ENCODE measurements at places on chromosomes 1 and 21. TPM values are rescaled to one million over a fixed set of nuclear protein-coding genes. Genes with fewer than 3 reads are reported as not detected.

DNA sequence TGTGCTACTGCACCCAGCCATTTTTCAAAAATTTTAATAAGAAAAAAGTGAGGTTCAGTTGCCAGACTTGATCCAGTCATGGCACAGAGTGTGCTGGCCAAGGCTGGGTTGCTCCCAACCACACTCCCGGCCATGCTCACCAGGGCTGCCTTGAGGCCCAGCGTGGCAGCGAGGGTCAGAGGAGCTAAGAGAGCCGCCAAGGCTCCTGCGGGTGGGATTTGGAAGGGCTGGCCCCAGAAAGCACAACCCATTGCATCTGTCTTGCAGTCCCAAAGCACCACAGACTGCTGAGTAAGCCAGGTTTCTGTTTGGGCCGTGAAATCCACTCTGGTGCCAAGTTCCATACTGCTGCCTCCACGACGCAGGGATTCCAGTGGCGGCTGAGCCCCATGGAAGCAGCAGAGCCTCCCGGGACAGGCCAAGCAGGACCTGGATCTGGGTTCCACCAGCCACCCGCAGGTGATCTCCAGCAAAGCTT, 22.6 kb downstream of the ZBTB17 start:
- no peak overlapping the region for H3K4me3 ChIP-seq
- DNase-seq, result no peak
- peak overlapping the region; percentile 69 for H3K27ac ChIP-seq
- H3K27me3 ChIP-seq, result no peaks in the 10 kb centered on the region
- H3K36me3 ChIP-seq, result peaks cover 77% of the 10 kb centered on the region

- H3K4me3 ChIP-seq, result no peak overlapping the region
- no peak overlapping the region for H3K27ac ChIP-seq
- DNase-seq, result no peak
- no peaks in the 10 kb centered on the region for H3K27me3 ChIP-seq
- no peaks in the 10 kb centered on the region for H3K4me1 ChIP-seq
- no peaks in the 10 kb centered on the region for H3K36me3 ChIP-seq
Observed at GRCh38 chr1:217228689-217229088, 402.2 kb downstream of the GPATCH2 start.

The OR6K3 gene
- not detected for total RNA-seq

- H3K4me3 ChIP-seq, result no peak overlapping the region
- no peak for DNase-seq
- no peaks in the 10 kb centered on the region for H3K4me1 ChIP-seq
- no peak overlapping the region for H3K27ac ChIP-seq
Observed at GRCh38 chr1:168637350-168637991, 61.1 kb downstream of the XCL1 start.

The MIXL1 gene
- not detected for total RNA-seq

The AUNIP gene
- 12.1 TPM for total RNA-seq

DNA sequence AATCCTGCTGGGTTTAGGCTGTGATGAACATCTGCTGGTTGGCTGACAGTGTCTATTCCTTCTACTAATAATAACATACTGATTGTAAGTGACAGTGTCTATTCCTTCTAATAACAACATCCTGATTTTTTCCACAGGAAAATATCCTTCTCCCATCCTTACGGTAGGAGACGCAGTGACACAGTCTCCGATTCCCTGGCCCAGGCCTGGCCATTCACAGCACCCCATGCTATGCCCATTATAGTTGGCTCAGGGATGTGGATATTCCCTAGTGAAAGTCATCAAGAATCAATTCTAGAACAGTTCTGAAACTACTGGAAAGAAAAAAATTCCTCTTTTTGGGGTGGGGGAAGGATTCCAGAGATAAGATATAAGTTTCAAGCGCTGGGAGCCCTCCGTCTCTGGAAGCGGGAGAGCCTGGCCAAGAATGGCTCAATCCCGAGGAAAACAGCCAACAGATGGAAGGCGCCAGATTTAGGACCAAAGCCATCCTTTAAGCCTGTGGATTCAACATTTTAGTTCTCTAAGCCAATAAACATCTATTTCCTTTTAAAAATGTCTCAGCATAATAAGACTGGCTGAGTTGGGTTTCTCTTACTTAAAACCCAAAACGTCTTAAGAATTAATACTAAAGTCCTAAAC, 88.6 kb downstream of the GPATCH2 start:
- no peak for DNase-seq
- no peaks in the 10 kb centered on the region for H3K4me1 ChIP-seq
- no peak overlapping the region for H3K4me3 ChIP-seq
- H3K36me3 ChIP-seq, result peaks cover 17% of the 10 kb centered on the region

DNA sequence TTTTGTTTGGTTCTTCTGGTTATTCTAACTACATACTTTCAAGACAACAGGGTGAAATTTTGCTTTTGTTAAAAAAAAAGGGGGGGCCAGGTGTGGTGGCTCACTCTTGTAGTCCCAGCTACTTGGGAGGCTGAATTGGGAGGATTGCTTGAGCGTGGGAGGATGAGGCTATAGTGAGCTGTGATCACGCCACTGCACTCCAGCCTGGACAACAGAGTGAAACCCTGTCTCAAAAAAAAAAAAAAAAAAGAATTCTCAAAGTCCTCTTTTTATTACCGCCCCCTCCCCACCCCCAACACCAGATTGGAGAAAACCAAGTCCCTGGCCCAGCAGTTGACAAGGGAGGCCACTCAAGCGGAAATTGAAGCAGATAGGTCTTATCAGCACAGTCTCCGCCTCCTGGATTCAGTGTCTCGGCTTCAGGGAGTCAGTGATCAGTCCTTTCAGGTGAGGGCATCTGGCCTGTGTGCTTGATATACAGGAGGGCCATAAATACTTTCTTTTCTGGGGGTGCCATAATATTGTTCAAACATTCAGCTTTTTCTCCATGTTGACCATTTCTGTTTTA, 50.2 kb downstream of the LAMC2 start:
- H3K4me1 ChIP-seq, result no peaks in the 10 kb centered on the region
- H3K4me3 ChIP-seq, result no peak overlapping the region
- DNase-seq, result no peak
- no peak overlapping the region for H3K27ac ChIP-seq
- H3K27me3 ChIP-seq, result peaks cover 8% of the 10 kb centered on the region

- no peak overlapping the region for H3K4me3 ChIP-seq
- DNase-seq, result no peak
- H3K36me3 ChIP-seq, result no peaks in the 10 kb centered on the region
- no peaks in the 10 kb centered on the region for H3K4me1 ChIP-seq
- H3K27ac ChIP-seq, result no peak overlapping the region
- peaks cover 38% of the 10 kb centered on the region for H3K27me3 ChIP-seq
Observed at GRCh38 chr1:94259635-94260289, 22.4 kb upstream of the ARHGAP29 start.

Data from activated naive CD8-positive, alpha-beta T cell treated with anti-CD3 and anti-CD28 coated beads for 36 hours (primary cell).